Ovary (tissue), 10 donors: ENCODE measurements at places on chromosomes 12 and 14. TPM values are rescaled to one million over a fixed set of nuclear protein-coding genes. Genes with fewer than 3 reads are reported as not detected.
A peak's percentile ranks its signal among the peaks of the same experiment; 100 is the strongest.

The SALL2 gene
- 20.0 TPM for total RNA-seq

The OR8S1 gene
- not detected for total RNA-seq

The KRT5 gene
- 1.00 TPM for total RNA-seq

The TMEM52B gene
- total RNA-seq: not detected

The KITLG gene
- total RNA-seq: 6.4 TPM

The JDP2 gene
- total RNA-seq: 19.0 TPM

The TAS2R19 gene
- 2.8 TPM for total RNA-seq

The ENO2 gene
- 10.0 TPM for total RNA-seq

The TSHR gene
- 0.41 TPM for total RNA-seq

The DLK1 gene
- 67.0 TPM for total RNA-seq

The MIP gene
- not detected for total RNA-seq

DNA sequence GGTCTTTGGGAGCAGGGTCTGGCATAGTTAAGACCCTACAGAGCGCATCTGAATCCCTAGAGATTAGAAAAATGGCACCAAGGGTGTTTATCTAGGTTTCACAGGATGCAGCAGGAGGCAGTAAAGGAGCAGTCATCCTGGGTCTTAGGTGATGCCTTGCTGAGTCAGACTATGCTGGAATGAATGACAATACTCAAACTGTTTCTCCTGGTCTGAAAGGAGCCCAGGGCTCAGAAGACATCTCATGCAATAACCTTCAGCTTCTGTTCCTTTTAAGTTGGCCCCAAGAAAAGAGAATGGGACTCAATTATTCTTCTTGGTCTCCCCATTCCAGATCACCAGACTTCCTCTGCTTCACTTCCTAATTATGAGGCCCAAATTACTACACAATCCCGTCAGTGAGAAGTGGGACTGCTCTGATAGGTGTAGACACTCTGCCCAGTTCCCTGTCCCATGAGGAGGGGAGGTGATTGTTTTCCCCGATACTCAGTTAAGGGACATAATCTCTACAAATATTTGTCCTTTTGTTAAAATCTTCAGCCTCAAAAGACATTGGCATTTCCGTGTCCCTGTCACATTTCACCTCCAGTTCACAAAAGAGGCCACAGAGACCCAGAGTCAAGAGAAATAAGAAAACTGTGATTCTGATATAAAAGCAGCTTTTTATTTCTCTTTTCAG lies 14.8 kb upstream of the APOF start:
- no peak overlapping the region for H3K27ac ChIP-seq
- no peaks in the 10 kb centered on the region for H3K27me3 ChIP-seq
- no peak overlapping the region for H3K4me3 ChIP-seq
- no peak for DNase-seq

DNA sequence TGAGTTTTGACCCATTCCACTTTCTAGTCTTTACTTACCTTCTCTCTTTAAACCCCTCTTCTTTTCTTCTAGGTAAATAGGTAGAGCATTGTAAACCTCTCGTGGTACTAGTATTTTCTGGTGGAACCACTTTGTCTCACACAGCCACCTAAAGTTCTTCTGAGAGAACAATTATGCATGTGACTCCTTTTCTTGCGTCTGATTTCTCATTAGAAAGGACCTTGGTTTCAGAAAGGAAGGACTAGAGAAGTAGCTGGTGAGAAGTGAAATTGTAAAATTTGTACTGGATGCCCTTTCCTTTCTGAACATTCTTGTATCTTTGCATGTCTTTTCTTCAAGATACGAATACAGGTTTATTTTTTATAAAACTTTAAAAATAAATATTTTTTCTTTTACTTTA lies 99.0 kb downstream of the NUBPL start:
- no peaks in the 10 kb centered on the region for H3K36me3 ChIP-seq
- H3K27ac ChIP-seq: no peak overlapping the region
- no peak for DNase-seq
- H3K4me1 ChIP-seq: no peaks in the 10 kb centered on the region
- H3K27me3 ChIP-seq: no peaks in the 10 kb centered on the region
- H3K4me3 ChIP-seq: no peak overlapping the region

- no peaks in the 10 kb centered on the region for H3K27me3 ChIP-seq
- peaks cover 6% of the 10 kb centered on the region for H3K4me1 ChIP-seq
- H3K27ac ChIP-seq: no peak overlapping the region
These were observed 120.8 kb downstream of the CHST11 start for GRCh38 chr12:104577581-104577981.

DNA sequence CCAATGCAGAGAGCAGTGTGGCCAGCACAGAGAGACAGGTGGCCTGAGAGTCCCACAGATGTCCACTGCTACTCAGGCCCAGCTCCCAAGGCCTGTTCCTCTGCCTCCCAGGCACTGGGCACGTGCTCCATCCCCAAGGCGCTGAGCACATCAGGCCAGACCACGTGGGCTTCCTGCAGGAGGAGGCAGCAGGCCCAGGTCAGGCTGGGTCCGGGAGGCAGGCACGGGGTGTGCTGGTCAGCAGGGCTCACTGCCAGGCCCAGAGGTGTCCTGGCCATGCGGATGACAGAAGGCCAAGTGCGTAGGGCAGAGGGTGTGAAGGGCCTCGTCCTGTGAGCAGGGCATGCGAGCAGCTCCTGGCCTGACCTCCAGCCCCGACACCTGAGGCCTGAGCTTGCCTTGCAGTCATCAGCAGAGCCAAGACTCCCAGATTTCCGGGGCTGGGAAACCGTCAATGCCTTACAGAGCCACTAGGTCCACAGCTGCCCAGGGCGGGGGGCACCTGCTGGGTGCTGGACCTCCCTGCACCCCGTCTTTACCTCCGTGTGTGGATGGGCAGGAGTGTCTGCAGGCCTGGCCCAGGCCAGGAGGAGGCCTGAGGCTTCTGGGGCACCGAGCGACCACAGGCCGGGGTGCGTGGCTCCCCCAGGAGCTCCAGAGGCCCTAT lies 14.9 kb downstream of the TRMT61A start:
- no peak overlapping the region for H3K4me3 ChIP-seq
- DNase-seq: peak; percentile 33
- no peaks in the 10 kb centered on the region for H3K27me3 ChIP-seq
- H3K36me3 ChIP-seq: no peaks in the 10 kb centered on the region
- H3K4me1 ChIP-seq: peaks cover 29% of the 10 kb centered on the region
- H3K27ac ChIP-seq: no peak overlapping the region

- H3K27me3 ChIP-seq: no peaks in the 10 kb centered on the region
- H3K36me3 ChIP-seq: no peaks in the 10 kb centered on the region
- H3K4me1 ChIP-seq: peaks cover 13% of the 10 kb centered on the region
- DNase-seq: no peak
These were observed 3.9 kb upstream of the AMHR2 start for GRCh38 chr12:53419756-53420155.

DNA sequence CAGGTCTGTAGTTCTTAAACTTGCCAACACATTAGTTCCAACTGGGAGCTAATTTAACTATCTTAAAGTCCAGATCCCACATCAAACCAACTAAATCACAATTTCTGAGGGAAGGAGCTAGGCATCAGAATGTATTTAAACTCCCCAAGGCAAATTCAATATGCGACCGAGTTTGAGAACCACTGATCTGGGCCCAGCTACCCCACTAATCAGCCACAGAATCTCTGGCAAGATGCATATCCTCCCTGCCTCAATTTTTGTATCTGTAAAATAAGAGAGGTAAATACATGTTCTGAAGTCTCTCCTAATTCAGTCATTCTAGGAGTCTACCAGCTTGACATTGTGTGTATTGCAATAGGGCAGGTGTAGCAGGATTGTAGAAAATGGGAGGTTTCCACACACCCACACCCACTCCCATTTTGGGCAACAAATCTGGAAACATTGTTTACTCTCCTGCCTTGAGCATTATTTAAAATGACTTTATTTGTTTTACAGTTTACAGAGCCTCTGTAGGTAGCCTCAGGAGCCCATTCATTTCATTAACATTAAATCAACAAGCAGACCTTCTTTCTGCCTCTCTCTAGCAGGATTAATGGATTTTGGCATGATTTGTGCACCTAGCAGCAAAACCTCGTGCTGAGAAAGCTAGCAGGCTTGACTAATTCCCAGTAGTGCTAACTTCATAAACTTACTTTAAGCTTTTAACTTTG lies 15.6 kb downstream of the LGR5 start:
- H3K27me3 ChIP-seq: no peaks in the 10 kb centered on the region
- no peaks in the 10 kb centered on the region for H3K36me3 ChIP-seq
- H3K27ac ChIP-seq: no peak overlapping the region
- no peak overlapping the region for H3K4me3 ChIP-seq
- no peak for DNase-seq
- no peaks in the 10 kb centered on the region for H3K4me1 ChIP-seq

GRCh38 chr12:87140262-87140661 lies 884.1 kb upstream of the MGAT4C start:
- DNase-seq: no peak
- H3K4me3 ChIP-seq: no peak overlapping the region
- no peaks in the 10 kb centered on the region for H3K36me3 ChIP-seq
- no peaks in the 10 kb centered on the region for H3K4me1 ChIP-seq
- H3K27ac ChIP-seq: no peak overlapping the region

GRCh38 chr12:64598831-64599230 lies 11.5 kb upstream of the RASSF3 start:
- no peaks in the 10 kb centered on the region for H3K36me3 ChIP-seq
- H3K27ac ChIP-seq: no peak overlapping the region
- H3K4me3 ChIP-seq: no peak overlapping the region

DNA sequence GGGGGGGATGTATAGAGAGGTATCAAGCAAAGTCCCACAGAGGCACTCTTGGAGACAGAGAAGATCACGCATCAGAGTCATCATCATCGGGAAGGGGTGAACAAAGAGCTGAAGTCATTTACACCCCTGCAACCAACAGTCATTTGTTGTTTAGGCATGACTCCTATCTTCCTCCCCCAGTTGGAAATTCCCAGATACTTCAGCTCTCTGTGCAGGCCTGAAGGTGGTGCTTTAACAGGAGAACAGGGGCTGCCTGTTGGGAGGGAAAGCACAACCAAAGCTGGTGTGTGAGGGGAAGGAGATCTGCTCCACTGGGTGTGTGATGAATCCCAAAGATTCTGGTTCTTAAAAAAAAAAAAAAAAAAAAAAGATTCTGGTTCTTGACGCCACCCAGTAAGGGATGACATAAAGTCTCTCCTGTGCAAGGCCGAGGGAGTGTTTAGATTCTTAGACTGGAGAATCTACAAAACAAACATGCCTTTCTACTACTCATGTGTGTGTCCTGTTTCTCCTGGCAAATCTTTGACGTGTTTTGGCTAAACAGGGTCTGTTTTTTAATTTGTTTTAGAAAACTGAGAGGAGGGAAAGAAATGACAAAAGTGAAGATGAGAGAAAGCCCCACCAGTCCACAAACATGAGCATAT lies 121.0 kb upstream of the ARHGAP5 start:
- no peak overlapping the region for H3K4me3 ChIP-seq
- H3K4me1 ChIP-seq: peaks cover 6% of the 10 kb centered on the region

DNA sequence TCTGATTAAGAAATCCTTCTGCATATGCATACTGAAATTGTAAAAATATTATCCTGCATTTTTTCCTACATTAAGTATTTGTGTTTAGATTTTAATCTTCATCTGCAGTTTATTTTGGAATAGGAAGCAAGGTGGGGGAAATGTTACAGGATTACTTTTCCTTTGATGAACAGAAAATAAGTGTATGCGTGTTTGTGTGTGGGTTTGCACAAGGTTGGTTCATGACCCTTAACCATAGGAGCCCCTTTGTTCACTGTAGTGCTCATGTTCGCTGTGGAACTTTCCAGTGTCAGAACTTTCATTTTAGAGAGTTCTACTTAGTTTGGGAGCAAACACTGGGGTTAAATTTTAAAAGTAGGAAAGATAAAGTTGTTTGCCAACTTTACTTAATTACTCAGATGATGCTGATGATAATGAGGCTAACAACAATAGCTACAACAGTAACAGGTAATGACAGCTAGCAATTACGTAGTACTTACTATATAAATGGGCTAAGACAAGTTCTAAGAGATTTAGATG lies 6.4 kb upstream of the A2M start:
- H3K36me3 ChIP-seq: no peaks in the 10 kb centered on the region
- no peak overlapping the region for H3K4me3 ChIP-seq
- no peak for DNase-seq
- H3K4me1 ChIP-seq: no peaks in the 10 kb centered on the region
- H3K27me3 ChIP-seq: no peaks in the 10 kb centered on the region

DNA sequence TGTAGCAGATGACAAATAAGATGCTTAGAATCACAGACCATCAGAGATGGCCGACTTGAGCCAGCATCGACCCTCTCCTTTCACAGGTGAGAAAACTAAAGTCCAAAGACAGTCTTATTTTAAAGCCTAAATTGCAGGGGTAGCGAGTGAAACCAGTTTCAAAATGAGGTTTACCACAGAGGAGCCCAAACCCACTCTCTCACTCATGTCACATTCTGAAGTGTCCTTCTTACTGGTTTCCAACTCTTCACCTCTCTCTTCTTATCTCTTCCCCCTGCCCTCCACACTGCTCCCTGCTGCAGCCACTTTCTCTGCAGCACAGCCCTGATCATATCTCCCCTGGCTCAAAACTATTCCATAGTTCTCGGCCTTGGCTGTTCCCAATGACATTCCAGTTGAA lies 57.0 kb upstream of the NID2 start:
- peaks cover 2% of the 10 kb centered on the region for H3K4me1 ChIP-seq
- H3K4me3 ChIP-seq: no peak overlapping the region
- no peak overlapping the region for H3K27ac ChIP-seq
- DNase-seq: no peak

DNA sequence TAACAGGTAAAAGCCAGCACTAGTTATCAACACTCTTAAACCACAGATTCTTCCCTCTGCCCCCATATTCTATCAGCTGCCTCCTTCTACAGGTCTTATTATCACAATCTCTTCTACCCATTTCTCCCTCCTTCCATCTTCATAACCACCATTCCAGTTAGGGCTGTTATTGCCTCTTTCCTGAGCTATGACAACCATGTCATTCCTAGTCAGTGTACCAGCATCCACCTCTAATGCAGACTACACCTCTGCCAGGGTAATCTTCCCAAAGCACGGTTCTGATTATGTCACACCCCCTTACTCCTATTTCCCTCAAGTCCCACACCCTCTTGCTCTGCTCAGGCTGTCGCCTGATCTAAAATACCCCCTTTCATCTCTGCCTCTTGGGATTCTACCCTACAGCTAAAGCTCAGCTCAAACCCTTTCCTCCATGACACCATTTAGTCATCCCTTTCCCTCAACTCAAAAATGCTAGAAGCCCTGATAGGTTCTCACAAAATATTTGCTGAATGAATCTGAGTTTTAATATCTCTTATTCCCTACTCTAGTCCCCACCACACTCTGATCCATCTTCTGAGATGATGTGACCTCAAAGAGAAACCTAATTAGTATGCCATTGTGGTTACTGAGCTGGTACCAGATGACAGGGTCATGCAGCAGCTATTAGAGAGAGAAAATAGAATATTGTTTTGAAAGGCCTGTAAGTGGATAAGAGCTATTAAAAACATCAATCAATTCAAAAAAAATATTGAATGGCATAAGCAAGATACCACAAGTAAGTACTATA lies 11.7 kb downstream of the RACGAP1 start:
- H3K36me3 ChIP-seq: no peaks in the 10 kb centered on the region
- no peak overlapping the region for H3K4me3 ChIP-seq
- no peak overlapping the region for H3K27ac ChIP-seq
- DNase-seq: no peak

GRCh38 chr12:24617471-24617870 lies 331.4 kb downstream of the BCAT1 start:
- H3K27ac ChIP-seq: no peak overlapping the region
- no peaks in the 10 kb centered on the region for H3K27me3 ChIP-seq
- no peaks in the 10 kb centered on the region for H3K36me3 ChIP-seq
- H3K4me1 ChIP-seq: no peaks in the 10 kb centered on the region
- H3K4me3 ChIP-seq: no peak overlapping the region
